Stimulated activated CD8-positive, alpha-beta memory T cell treated with anti-CD3 and anti-CD28 coated beads, Interleukin-7, amount 100 ng/mL, for 24 hours (primary cell): ENCODE measurements at places on chromosomes 12 and 14.

DNA sequence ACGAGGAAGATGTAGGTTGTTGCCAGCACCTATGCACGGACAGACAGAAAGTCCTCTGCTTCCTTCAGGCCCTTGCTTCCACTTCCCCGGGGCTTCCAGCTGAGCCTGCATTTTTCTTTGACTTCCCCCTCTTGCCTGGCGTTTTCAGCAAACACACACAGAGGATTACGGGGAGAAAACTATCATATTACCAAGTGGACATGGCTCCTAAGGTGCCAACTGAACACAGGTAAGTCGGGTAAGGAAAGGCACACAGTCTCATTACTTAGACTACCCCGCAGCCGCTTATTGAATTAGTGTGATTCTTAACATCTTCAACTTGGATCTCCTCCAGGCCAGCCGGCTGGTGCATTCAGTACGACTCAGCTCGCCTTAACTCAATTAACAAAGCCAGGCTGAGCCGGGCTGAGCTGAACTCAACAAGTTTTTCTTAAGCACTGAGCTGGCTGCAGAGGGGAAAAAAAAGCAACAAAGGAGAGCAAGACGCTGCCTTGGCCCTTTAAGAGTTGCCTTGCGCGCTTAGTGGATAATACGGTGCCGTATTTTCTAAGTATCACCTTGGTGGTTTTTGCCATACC is 19.2 kb upstream of the MAP1LC3B2 start:
- no peak for DNase-seq

- DNase-seq: no peak
These were observed 1.9 kb downstream of the DAAM1 start for GRCh38 chr14:59190372-59190771.

DNA sequence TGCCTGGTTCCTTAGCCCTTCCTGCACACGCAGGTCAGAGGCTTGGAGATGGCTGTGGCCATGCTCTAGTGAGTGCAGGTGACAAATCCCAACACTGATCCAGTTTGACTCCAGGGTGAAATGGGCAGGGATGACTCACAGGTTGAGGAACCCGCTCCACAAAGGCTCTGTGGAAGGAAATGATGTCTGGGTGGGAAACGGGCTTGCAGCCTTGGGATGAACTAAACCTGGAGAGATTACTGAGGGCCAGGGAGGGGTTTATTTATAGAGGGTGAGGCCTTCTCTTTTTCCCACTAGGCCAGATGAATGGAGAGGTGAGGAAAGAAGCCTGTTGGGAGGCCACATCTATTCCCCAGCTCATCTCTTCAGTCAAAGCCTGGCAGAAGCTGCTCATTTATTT is 29.3 kb upstream of the EMP1 start:
- no peak for DNase-seq

GRCh38 chr12:62934799-62935674 is at the start of gene PPM1H:
Gene PPM1H, minus strand, starts transcription at chr12:62935150. Its CDS starts 414 bp downstream, at chr12:62934736.
- no peak for DNase-seq

GRCh38 chr14:65042731-65043372 is 56.2 kb downstream of the FNTB start:
- DNase-seq: no peak

- no peak for DNase-seq
These were observed 660 bp upstream of the MAP1LC3B2 start for GRCh38 chr12:116558280-116559161.

DNA sequence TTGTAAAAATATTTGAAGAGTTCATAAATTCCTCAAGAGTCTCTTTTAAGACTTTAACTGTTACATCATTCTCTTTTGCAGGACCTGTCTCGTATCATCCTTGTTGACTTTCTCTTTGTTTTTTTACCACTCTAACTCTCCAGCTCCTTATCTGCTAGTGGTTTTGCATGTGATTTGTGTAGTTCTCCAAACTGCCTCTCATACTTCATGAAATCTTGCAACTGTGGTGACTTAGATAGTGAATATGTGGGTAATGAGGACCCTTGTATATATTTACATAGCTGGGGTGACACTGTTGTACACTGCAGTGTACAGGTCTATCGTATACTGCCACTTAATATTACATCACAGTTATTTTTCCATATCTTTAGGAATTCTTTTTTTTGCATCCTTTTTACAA is 40.2 kb upstream of the EMP1 start:
- no peak for DNase-seq

GRCh38 chr12:23066095-23066494 is 441.1 kb downstream of the ETNK1 start:
- DNase-seq: no peak

- no peak for DNase-seq
These were observed 168.6 kb downstream of the ALX1 start for GRCh38 chr12:85448548-85449139.

DNA sequence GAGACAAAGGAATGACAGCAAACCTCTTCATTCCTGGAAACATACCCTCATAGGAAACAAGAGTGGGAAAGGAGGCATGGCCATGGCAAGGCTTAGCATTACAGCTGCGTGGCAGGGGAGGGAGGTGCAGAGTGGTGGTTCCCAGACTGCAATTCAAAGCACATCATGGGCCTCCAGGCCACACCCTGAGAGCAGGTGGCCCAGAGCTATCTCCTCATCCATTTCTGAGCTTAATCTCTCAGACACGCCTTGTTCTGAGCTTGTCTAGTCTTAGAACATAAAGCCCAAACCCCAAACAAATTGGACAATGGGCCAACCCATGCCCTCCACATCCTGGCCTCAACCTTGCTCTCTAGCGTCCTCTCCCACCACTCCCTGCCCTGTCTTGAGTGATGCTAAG is 5.9 kb upstream of the KRT3 start:
- DNase-seq: no peak

DNA sequence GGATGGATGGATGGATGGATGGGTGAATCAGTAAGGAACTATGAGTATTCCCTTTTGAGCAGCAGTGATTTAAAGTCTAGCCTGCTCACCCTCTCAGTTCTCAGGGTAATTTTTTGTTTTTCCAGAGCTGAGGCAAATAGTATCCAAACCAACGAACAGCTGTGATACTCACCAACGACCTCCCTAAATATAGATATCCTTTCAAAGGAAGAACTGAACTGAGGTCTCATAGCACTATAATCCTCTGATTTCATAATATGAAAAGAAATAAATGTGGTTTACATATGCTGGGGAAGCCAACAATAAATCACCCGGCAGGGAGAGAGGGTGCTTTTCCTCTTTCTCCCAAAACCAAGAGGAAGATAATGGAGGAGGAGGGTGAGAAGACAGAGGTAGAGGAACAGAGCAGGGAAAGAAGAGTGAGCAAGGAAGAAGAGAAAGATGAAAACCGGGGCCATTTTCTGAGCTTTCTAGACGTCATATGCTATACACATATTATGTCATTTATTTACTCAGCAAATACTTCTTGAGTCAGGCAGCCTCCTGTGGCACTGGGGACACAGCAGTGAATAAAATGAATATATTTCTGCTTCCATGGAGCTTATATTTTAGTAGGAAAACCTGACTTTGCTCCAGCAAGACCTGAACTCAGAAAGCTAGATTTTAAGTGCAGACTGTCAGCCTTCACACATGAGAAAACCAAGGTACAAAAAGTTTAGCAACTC is 710.7 kb upstream of the TBX3 start:
- no peak for DNase-seq
